IMR-90 (cell line): ENCODE measurements at places on chromosomes 12 and 14. TPM values are rescaled to one million over a fixed set of nuclear protein-coding genes. Genes with fewer than 3 reads are reported as not detected.

DNA sequence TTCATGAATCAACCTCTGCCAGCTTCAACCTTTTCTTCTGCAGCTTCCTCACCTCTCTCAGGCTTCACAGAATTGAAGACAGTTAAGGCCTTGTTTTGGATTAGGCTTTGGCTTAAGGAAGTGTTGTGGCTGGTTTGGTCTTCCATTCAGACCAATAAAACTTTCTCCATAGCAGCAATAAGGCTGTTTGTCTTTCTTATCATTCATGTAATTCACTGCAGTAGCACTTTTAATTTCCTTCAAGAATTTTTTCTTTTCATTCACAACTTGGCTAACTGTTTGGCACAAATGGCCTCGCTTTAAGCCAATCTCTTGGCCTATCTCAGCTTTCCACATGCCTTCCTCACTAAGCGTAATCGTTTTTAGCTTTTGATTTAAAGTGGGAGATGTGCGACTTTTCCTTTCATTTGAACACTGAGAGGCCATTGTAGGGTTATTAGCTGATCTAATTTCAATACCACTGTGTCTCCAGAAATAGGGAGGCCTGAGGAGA is 229.5 kb downstream of the IPO8 start:
- DNase-seq = no peak

- no peak for DNase-seq
Observed at GRCh38 chr12:31471051-31471450, 119.9 kb downstream of the DENND5B start.

GRCh38 chr12:68414988-68415387 is 82.8 kb upstream of the MDM1 start:
- DNase-seq = no peak

Gene TOMM20L
- not detected in 2 replicates for total RNA-seq

DNA sequence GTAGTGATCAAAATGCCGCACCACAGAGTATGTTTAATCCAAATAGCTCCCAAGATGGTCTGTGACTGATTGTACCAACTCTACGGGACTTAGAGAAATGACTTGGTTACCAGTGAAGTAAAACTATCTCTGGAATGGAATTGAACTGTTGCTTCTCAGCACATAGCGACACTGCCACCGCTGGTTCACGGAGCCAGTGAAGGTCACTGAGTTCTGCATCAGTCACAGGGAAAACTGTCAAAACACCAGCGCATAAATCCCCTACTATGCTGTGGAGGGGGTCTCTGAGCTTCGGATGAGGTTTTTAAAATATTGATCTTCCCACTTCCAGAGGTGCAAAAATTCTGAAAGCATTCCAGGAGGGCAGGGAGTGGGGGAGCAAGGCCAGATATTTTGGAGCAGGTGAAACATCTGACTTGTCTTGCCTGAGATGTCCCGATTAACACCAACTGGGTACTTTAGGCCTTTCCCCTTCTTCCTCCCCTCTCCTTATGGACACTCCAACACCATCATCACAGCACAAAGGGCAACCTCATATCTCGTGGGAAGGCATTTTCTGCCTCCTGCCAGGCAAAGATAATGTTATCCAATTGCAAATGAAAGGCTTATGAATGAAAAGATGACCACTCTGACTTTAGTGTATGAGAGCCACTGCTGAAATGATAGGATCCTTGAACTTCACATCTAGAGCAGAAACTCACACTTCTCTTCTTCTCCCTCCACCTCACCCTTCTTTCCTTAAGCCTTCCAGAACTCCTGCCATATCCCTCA is 2.0 kb upstream of the PLXNC1 start:
- no peak for DNase-seq

Gene KCNC2
- not detected in 2 replicates for total RNA-seq

Gene RNASE13
- not detected in 2 replicates for total RNA-seq

GRCh38 chr12:109455706-109456105 is 21.4 kb downstream of the KCTD10 start:
- no peak for DNase-seq

GRCh38 chr12:19192710-19193109 is 63.2 kb downstream of the PLEKHA5 start:
- DNase-seq = no peak

DNA sequence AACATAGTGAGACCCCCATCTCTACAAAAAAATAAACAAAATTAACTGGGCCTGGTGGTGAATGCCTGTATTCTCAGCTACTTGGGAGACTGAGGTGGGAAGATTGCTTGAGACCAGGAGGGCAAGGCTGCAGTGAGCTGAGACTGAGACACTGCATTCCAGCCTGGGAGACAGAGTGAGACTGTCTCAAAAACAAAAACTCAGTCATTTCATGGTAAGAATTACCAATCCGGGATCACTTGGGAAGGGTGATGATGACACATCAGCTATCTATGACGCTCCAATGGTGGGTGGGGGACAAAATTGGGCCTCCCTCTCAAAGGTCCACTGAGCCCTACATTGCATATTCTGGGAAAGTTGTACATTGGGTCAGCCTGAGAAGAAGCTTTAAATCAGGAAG is 47.7 kb downstream of the SERPINA3 start:
- DNase-seq = no peak
